Activated CD4-positive, alpha-beta T cell treated with anti-CD3 and anti-CD28 coated beads, Interleukin-2, amount 50 U/mL, for 1 hour (primary cell): ENCODE measurements at places on chromosomes 1 and 21.

DNA sequence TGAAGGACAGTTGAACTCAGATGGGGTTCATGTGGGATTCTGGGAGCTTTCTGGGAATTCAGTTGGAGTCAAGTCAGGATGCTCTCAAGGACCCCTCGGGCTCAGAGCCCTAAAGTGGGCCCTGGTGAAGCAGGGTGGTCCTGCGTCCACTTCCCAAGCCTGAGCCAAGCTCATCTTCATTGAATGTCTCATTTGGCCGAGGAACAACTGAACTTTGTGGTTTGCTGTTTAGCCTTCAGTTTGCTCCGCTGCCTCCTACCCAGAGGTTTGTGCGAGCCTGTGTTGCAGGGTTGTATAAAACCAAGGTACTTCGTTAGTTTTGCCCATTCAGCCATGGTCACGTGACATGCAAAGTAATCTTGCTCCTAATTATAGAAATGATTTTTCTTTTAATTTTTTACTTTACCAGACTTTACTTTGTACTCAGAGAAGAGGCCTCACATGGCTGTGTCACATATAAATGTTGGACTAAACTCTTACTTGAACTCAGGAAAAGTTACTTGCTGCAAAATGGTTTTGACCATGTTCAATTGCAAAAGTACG is 49.7 kb downstream of the B3GALT5 start:
- DNase-seq = no peak

DNA sequence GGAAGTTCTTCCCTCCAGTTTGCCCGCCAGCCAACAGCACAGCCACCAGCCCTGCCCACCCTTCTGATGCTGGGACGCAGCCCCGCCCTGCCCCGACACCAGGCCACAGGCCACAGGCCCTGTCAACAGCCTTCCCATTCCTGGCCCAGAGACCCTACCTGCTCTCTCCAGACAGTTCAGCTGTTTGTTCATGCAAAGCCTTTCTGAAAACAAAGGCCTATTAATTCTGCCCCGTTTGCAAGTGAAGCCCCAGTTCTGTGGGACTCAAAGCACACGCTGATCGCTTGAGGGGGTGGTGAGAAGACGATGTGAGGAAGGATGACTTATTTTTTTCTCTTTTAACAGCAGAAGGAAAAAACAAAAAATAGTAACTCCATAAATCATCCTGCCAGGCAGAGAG is 55.4 kb upstream of the KIF26B start:
- DNase-seq = no peak

DNA sequence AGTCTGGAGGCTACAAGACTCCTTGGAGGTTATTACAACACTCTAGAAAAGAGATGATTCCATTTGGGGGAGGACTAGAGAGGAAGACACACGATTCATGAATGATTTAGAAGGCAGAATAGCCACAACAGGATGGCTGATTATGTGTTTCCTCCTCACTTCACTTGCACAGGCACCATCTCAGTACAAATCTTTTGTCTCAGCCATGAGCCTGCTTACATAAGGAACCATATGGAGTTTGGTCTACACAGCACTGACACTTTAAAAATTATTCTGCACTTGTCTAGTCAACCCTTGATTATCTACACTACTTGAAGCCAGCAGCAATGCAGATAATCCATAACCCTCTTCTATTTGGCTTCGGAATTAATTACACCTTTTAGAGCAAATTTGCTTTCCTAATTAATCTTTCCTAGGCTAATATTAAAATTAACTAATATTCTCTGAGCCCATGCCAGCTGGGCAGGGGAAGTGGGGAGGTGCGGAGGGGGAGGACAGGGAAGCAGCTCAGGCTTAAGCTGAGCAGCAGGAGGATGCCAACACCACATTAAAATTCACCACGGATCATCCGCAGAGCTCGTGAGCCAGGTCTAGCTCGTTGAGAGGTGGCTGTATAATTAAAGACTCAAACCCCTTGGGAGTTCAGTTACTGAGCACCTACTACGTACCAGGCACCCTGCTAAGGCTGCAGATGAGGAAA is 3.2 kb upstream of the LEMD1 start:
- no peak for DNase-seq

DNA sequence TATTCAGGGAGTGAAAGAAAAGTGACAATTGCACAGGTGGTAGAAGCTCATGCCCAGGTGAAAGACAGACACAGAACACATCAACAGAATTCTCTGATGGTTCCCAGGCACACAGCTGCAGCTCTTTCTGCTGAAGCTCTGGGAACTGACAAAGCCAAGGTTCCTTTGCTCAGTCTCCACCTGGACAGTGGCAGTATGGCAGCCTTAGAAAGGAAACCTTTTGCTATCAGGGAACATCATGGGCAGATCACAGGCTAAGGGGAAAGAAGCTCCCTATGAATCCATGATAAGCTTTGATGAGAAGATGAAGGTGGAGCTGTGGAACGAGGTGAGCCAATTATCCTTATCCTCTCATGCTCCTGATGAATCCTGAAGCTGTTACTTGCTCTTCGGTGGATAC is 1.2 kb downstream of the SPRR2B start:
- no peak for DNase-seq

GRCh38 chr1:41378222-41378621 is 17.0 kb downstream of the FOXO6 start:
- no peak for DNase-seq

DNA sequence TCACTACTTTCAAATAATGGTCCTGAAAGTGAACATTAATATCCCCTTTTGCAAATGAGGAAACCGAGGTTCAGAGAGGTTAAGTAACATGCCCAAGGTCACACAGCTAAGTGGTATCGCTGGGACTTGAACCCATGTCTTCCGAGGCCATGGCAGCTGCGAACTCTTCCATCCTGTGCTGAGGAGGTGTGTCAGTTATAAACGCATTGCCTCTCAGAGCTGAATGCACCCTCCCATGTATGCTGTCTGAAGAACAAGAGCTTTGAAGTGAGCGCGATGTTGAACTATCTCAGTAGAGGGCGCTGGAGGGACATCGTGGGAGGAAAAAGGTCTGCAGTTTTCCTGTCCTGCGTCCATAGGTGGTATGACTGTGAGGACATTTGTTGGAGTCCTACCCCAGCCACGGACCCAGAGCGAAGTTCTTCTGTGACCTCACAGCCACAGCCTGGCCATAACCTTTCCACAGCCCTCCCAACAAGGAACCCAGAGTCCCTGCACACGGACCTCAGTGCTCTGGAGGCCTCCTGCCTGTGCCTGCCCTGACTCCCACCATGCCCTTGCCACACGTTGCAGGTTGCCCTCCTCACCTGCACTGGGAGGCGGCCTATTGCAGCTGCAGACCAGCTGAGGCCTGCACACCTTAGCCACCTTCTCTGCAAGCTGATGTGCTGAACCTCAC is 7.5 kb downstream of the MYOC start:
- DNase-seq = peak; percentile 56

GRCh38 chr1:175885326-175885725 is 141.9 kb upstream of the TNR start:
- no peak for DNase-seq

DNA sequence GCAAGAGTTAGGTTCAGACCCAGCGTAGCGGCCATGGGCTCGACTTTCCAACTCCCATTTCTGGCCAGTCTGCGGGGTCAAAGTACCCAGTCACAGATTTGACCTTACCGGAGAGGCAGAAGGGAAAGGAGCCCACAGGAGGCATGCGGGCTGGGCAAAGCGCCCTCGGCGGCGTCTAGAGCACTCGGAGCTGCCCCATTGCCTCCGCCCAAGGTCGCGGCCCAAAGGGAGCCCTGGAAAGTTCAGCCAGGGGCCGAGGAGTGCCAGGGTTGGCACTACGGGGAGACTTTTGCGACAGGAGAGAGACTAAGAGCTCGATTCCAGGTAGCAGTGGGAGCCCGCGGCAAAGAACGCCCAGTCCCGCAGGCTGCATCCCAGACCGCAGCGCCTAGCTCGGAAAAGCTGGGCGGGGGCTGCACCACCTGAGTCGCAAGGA is 896 bp downstream of the KANK4 start:
- no peak for DNase-seq

GRCh38 chr21:23543333-23543732 is 2063.9 kb downstream of the MRPL39 start:
- DNase-seq = no peak

- DNase-seq = no peak
These were observed 147.6 kb upstream of the C1orf174 start for GRCh38 chr1:4047666-4048065.

GRCh38 chr1:174883409-174883808 is 116.3 kb upstream of the CACYBP start:
- DNase-seq = no peak

DNA sequence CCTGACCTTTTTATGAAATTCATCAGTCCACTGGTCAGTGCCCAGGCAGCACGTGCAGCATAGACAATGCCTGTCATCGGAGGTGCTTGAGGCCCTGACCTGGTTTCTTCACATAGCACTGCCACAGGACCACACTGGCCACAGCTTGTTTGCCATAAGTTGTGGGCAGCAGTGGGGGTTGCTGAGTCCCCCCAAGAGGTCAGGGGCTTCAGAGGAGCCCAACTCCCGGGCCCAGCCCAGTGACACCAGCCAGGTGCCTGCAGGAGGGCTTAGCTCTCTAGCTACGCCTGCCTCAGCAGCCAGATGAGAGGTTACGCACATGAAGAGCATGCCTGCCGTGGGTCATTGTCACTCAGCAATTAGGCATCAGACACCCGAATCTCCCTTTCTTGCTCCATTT is 41.6 kb downstream of the UBASH3A start:
- DNase-seq = no peak

DNA sequence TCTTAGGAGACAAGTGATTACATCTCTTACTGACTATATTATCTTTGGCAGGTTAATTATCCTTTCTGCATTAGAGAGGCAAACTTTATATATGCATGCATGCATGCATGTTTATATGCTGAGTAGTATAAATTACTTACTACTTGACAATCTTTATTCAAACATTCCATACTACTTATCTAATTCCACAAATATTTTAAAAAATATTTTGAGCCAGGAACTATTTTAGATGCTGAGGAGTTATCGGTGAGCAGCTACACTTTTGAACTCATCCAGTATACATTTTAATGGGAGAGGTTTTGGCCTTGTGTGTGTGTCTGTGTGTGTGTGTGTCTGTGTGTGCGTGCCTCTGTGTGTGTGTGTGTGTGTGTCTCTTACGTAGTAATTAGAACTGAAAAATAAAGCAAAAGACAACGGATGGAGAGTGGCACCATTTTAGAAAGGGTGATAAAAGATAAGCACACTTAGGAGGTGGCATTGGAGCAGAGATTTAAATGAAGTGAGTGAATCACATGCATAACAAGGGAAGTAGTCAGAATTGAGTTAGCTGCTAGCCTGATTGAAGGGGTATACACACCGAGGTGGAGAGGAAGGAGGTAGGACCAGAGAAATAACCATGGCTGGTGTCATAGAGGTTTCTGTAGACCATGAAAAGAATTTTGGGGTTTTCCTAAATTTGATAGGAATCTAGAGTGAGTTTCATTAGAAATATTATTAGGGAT is 1488.4 kb downstream of the MRPL39 start:
- no peak for DNase-seq

DNA sequence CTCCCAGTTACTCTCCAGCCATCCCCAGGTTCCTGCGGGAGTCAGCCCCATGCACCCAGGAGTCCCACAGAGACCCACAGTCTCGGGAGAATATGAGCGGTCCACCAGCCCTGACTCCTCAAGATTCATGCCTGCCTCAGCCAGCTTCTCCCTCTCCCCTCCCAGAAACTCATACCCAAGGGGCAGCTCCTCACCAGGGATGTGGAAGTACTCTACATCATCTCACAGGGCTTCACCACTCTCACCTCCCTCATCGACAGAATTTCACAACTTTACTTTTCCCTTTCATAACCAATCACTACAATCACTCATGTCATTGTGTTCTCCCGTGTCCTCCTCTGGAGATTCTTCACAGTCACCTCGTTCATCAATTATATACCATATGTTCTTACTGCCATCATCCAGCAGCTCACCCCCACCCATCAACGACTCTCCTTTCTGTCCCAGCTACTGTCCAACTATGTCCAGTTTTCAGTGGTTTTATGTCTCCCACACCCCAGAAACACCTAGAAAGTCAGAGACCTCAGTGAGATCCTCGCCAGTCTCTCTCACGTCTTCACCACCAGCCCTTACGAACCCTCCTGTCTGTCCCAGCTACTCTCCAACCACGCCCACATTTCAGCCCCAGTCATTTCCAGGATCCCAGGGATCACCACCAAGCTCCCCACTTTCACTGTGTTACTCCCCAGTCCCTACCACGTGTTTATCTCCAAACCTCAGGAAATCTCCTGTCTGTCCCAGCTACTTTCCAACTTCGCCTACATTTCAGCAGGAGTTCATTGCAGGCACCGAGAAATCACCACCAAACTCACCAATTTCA is 1530.1 kb upstream of the TPTE start:
- DNase-seq = no peak

GRCh38 chr1:21323091-21323490 is 32.8 kb upstream of the ECE1 start:
- no peak for DNase-seq

- DNase-seq = no peak
These were observed 413.4 kb upstream of the ADAMTS5 start for GRCh38 chr21:27380303-27380702.

DNA sequence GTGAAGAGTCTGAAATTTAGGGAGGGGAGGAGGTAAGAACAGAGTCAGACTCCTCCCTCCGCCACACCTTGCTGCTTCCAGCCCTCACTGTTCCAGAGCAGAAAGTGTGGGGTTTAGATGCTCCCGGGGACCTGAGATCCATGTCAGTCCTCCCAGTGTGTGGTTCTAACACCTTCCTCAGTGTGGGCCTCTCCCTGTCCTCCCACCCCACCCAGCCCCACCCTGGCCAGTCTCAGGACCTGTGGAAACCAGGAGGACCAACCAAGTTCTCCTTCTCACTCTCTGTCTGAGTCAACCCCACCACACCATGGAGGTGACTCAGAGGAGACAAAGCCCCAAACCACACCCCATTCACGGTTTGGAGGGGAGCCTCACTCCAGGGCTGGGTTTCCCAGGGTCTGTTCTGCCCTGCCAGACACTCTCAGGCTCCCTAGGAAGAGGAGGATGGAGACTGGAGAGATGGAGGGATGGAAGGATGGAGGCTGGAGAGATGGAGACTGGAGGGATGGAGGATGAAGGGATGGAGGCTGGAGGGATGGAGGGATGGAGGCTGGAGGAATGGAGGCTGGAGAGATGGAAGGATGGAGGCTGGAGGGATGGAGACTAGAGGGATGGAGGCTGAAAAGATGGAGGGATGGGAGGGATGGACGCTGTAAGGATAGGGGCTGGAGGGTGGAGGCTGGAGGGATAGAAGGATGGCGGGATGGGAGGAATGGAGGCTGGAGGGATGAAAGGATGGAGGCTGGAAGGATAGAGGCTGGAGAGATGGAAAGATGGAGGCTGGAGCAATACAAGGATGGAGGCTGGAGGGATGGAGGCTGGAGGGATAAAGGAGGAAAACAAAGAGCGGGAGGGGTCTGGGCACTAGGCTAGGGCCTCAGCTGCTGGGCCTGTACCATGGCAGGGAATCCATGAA is 100.9 kb upstream of the RUNX3 start:
- DNase-seq = peak; percentile 62

DNA sequence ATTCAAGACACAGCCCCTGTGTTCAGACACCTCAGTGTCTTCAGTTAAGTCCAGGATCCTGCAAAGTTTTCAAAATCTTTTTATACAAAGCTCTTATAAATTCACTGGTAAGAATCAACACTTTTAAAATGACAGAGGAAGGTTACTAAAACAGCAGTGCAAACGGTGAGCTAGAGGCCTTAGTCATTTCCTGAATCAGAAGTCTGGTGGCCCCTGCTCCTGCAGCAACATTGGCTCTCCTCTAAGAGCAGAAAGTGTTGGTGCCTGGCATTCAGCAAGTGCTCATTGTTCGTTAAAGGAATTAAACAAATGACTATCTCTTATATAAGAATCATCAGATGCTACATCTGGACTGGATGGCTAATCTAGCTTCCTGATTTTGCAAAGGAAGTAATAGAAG is 282.9 kb downstream of the PTGER3 start:
- DNase-seq = no peak
